Activated T-cell treated with anti-CD3 and anti-CD28 coated beads for 1 hour (primary cell): ENCODE measurements at places on chromosomes 12 and 14.
A peak's percentile ranks its signal among the peaks of the same experiment; 100 is the strongest.

GRCh38 chr12:108711489-108712164 is 19.7 kb downstream of the CORO1C start:
- no peak for DNase-seq

DNA sequence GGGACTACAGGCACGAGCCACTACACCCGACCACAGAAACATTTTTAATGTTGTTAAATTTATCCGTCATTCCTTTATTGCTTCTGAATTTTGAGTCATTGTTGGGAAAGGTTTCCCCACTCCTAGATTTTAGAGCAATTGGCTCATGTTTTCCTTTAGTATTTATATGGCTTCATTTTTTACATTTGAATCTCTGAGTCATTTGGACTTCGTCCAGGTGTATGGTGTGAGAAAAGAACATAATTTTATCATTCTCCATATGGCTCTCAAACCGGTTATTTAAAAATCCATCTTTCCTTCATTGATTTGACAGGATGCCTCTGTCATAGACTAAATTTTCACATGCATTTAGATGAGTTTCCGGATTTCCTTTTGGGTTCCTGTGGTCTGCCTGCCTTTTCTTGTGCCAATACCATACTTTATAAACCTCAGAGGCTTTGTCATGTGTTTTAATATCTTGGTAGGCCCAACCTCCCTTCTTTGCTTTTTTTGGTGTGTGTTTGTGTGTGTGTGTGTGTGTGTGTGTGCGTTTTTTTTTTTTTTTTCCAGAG is 30.9 kb downstream of the LRTM2 start:
- no peak for DNase-seq

- DNase-seq: no peak
Measured at GRCh38 chr12:25186788-25187402, 8.1 kb downstream of the DNAI7 start.

DNA sequence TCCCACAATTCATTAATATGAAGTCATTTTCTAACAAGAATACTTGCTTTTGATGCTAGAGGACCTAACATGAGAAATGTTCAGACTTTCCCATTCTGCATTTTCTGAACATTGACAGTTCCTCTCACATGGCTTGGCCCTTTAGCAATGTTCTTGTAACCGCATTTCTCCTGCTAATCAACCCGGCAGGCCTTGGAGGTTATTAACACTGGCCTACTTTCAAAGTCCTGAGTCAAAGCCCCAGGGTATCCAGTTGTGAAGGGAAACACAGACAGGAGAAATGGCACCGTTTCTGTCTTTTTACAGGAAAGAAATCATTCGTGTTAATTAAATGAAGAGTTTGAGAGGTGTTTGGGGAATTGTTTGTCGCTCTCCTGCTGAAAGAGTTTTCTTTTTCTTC is 446.5 kb upstream of the MIS18BP1 start:
- no peak for DNase-seq

GRCh38 chr14:30272848-30273832 is 285.8 kb upstream of the G2E3 start:
- DNase-seq: no peak

DNA sequence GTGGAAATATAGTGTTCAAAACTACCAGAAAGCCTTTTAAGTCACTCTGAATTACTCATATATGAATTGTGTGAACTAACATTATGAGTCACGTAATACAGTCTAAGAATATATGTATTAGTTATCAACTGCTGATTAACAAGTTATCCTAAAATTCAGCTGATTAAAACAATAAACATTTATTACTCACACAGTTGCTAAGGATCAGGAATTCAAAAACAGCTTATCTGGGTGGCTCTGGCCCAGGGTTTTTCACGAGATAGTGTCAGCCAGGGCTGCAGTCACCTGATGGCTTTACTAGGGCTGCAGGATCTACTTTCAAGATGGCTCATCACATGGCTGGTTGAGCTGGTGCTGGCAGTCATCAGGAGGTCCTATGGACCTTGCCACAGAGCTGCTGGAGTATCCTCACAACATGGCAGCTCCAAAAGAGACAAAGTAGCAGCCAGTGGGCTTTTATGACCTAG is 36.5 kb downstream of the CORO1C start:
- no peak for DNase-seq

GRCh38 chr12:101001669-101002068 is 207.1 kb downstream of the ANO4 start:
- no peak for DNase-seq

- no peak for DNase-seq
Measured at GRCh38 chr12:6313326-6313940, 3.0 kb downstream of the PLEKHG6 start.

GRCh38 chr12:59587710-59588109 is 8.1 kb upstream of the SLC16A7 start:
- DNase-seq: no peak

GRCh38 chr14:94793901-94794300 is 24.0 kb upstream of the GSC start:
- no peak for DNase-seq

DNA sequence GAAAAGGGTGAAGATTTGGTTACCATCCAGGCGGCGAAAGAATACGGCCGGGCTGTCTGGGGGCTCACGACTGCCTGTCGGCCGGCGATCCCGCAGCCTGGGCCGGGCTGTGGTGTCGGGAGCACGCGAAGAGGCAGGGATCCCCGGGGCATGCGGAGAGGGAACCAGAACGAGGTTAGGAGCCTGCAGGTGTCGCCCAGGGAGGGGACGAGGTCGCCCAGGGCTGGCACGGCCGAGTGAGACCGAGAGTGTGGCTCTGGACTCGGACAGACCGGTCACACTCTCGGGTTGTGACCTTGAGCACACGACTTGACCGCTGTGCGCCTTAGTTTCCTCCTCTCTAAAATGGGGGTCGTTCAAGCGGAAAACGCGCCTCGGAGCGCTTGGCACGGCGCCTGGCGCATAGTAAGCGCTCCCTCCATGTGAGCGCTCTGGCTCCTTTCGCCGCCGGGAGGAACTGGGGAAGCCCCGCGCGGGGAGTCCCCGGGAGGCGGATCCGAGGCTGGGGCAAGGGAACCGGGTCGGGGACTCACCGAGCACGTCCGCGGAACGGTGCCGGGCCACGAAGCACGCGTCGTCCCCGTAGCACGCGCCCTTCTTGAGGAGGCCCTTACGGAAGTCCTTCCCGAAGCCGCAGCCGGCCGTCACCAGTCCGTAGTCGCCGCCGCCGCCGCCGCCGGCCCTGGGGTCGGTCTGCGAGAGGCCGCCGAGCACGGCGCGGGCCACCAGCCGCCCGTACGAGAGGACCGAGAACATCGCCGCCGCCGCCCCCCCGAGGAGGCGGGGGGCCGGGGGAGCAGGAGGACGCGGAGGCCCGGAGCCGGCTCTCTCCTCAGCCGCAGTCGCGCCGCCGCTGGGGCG is 612 bp downstream of the PPTC7 start:
- peak; percentile 73 for DNase-seq

- no peak for DNase-seq
Measured at GRCh38 chr12:116048879-116049278, 228.6 kb downstream of the MED13L start.

GRCh38 chr12:71216725-71217579 is 59.2 kb upstream of the TSPAN8 start:
- DNase-seq: no peak

DNA sequence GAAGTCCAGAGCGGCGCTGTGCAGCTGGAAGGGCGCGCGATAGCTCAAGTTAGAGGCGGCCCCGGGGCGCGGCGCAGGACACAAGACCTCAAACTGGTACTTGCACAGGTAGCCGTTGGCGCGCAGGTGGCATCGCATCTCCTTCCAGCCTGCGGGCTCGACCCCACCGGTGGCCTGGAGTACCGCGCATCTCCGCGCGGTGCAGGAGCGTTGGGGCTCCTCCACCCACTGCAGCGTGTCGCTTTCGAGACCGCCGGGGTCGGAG is 553 bp downstream of the CLEC14A start:
- DNase-seq: no peak

DNA sequence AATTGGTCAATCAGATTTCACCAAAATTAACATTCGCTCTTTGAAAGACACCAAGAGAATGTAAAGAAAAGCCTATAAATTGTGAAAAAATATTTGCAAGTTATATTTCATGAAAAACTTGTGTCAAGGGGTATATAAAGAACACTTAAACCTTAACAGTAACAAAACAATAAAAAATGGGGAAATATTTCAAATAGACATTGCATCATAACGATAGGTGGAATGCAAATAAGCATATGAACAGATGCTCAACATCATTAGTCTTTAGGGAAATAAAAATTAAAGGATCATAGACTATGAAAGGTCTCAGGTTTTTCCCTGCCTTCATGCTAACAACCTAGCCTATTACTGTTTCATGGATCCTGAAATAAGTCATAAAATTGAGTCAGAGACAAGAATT is 64.3 kb downstream of the COCH start:
- no peak for DNase-seq

DNA sequence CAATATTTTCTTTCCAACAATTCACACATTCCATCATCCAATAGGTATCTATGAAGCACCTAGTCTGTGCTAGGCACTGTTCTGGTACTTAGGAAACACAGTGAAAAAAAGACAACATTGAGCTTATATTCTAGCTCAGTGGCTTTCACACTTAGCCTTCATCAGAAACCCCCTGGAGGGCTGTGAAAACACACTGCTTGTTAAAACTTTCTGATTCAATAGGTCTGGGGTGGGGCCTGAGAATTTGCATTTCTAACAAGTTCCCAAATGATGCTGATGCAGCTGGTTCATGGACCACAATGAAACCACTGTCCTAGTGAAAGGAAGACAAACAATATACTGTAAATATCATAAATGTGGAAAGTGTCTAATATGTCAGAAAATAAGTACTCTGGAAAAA is 5.9 kb downstream of the VTI1B start:
- no peak for DNase-seq

- no peak for DNase-seq
Measured at GRCh38 chr14:91225025-91225424, 19.5 kb downstream of the GPR68 start.

DNA sequence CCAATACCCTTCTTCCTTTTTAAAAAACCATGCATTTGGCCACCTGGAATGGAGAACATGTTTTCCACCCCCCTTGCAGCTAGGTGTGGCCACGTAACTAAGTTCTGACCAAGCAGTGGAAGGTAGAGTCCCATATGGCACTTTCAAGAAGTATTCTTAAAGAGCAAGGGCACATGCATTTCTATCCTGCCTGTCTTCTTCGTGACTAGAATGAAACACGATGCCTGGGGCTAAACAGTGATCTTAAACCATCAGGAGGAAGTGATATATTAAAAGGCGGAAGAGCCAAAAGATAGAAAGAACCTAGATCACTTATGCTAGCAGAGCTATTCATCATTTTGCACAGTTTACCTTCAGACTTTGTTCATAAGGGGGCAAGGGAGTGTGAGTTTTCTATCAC is 16.0 kb upstream of the DDX11 start:
- no peak for DNase-seq

DNA sequence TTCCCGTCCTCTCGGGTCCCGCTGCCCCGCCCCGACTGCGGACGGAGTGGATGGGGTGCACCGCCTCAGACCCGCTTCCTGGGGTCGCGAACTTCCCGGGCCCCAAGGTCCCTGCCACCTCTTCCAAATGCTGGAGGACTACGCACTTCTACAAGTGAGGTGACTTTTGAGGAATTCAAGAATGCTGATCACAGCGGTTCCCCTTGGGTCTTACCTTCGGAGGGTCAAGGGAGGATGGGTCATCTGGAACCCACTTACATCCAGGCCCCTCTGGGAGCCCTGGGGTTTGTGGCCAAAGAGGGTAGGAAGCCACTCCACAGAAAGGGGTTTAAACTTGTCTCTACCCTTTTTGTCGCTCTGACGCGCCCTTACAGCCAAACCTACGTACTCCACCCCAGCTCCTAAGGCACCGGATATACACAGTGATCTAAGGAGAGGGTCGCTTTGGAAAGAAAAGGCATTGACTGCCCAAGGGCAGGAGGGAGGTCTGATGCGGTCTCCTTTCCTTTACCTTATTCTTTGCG is 532 bp upstream of the PRKD1 start:
- no peak for DNase-seq

DNA sequence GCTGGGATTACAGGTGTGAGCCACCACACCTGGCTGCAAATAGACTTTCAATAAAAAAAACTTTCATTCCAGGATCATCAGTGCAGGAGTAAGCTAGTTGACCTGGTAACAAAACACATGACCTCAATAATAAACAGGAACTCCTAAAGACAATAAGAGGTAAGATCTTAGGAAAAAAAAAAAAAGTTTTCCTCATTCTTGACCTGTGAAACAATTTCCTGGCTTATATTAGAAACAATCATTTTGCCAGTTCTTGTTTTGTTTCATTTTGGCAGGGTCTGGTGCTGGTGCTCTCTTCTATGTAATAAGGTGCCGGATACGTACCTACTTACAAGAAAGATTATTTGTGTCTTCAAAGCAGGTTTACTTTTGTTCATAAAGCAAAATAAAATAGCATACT is 90.6 kb upstream of the AMN1 start:
- DNase-seq: no peak

DNA sequence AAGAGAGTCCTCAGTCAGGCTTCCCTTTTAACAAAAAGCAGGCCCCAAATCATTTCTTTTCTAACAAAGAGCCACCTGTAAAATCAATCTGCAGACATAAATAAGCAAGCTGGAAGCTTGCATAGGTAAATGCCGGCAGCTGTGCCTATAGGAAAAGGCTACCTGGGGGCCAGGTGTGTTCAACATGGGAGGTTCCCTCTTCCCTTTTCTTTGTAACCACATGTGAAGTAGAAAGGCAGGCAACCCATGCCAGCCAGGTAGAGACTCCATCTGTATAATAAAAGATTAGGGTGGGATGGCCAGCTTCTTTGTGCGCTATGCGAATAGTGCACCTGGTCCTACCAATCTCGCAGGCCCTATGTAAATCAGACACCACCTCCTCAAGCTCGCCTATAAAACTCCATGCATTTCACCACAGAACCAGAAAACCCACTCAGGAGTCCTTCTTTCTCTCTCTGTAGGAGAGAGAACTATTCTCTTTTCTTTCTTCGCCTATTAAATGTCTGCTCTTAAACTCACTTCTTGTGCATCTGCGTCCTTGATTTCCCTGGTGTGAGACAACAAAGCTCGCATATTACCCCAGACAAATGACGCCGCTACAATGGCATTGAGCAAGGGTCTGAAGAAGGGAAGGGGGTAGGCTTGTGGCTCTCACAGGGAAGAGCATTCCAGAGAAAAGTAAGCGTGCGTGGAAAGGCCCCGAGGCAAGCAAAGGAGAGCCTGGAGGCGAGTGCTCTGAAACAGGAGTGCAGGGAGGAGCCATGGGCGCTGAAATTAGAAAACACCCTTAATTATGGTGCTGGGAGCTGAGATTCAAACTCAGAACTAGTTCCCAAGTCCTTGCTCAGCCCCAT is 67.2 kb downstream of the TTC9 start:
- no peak for DNase-seq

- peak; percentile 20 for DNase-seq
Measured at GRCh38 chr14:39175445-39176262, 600 bp downstream of the PNN start.

GRCh38 chr14:71521238-71522135 is 410.7 kb upstream of the RGS6 start:
- no peak for DNase-seq
